ENCODE measurements at places on chromosomes 5 and 9.

DNA sequence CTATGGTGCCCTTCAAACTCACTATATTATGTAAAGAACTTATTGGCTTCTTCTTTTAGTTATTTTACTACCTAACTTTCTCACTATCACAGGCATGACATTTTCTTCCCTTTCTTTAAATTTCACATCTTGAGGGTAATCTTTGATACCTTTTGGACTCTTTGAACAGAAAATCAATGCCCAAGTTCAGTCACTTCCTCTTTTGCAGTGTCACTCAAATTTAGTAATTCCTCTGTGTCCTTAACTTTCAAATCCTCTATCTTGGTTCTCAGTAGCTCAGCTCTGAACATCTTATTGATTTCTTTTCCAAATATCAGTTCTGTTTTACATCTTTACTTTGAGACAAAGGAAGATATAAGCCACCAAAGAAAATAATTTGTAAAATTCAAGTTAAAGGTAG, 25.5 kb downstream of the CNTLN start:
- no peak for DNase-seq

DNA sequence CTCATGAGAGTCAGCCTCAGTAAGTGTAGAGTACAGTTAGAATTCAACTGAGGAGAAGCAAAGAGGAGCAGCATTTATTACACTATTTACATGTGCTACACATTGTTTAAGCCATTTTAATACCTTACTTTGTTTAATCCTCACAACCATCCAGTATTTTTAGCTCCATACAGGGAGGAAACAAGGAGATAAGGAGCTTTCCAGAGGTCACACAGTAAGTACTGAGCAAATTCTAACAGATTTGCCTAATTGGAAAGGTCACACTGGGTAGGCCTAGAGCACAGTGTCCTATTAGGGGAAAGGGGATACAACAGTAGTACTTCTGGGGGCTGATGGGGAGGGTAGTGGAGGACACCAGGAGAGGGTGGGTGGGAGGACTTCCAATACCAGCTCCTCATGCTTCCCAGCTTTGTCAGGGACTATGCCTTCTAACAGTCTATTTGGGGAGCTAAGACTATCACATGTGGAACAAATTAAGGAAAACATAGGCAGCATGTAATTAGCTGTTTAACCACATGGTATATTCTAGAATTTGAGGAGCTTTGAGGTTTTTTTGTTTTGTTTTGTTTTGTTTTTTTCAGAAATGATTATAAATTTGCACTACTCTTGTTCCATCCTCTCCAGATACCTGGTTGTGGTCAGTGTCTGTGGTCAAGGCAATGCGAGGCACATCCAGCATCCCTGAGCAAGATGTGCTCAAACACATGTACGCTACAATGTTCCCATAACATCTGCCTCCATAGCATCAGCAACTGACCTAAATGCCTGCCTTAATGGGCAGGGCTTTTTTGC, 96.0 kb upstream of the SLC12A2 start:
- no peak for DNase-seq

GRCh38 chr5:127550652-127551409, 33.4 kb downstream of the PRRC1 start:
- DNase-seq, result no peak

- DNase-seq, result no peak
Measured at GRCh38 chr9:95005278-95006143, 279.0 kb downstream of the AOPEP start.

DNA sequence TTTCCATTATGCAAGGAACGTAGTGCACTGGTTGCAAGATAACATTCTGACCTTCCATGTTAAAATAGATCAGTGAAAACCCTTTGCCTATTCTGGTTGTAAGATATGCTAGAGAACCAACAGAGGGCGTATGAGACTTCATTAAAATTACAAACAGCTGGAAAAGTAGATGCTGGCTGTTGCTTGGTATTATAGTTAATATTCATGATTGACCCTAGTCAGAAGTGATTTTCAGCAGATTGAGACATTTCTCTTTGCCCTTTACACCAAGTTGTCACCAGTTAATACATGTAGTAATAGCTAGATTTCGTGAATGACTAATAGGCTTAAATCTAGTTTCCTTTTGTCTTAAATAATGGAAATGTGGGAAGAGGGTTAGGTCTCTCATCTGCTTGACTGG, 13.8 kb upstream of the FGF18 start:
- no peak for DNase-seq

- no peak for DNase-seq
Measured at GRCh38 chr5:28402590-28403301, 1364.4 kb upstream of the CDH9 start.

DNA sequence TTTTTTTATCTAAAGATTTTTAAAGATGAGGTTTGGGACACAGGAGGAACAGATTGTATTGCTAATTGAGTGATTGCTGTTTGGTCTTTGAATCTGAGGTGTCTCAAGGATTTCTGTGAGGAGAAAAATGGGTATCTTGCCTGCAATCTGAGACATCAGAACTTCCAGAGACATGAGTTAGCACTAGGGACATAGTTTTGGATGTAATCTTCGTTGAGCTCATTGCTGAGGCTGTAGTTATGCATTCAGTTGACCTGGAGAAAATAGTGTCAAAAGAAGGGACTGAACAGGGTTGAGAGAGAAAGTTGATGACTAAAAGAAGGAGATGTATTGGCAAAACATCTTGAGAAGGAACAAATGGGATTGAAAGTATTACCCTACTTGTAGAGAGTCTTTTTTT, 24.6 kb downstream of the C9orf85 start:
- DNase-seq, result no peak

DNA sequence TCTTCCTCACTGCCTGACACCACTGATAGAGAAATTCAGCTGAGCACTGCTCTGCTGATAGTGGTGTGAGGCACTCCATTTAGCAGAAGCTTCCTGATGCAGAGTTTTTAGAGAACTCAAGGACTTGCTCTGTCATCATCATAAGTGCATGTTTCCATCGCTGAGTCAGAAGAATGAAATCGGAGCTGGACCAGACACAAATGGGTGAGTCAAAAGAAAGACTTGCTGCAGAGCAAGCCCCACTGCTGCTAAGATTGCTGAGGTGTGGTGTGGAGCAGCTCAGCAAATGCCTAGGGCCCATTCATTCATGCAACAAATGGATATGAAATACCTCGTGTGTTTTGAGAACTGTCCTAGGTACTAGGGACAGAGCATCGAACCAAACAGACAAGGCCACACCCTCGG, 410.2 kb upstream of the SLC30A5 start:
- no peak for DNase-seq

DNA sequence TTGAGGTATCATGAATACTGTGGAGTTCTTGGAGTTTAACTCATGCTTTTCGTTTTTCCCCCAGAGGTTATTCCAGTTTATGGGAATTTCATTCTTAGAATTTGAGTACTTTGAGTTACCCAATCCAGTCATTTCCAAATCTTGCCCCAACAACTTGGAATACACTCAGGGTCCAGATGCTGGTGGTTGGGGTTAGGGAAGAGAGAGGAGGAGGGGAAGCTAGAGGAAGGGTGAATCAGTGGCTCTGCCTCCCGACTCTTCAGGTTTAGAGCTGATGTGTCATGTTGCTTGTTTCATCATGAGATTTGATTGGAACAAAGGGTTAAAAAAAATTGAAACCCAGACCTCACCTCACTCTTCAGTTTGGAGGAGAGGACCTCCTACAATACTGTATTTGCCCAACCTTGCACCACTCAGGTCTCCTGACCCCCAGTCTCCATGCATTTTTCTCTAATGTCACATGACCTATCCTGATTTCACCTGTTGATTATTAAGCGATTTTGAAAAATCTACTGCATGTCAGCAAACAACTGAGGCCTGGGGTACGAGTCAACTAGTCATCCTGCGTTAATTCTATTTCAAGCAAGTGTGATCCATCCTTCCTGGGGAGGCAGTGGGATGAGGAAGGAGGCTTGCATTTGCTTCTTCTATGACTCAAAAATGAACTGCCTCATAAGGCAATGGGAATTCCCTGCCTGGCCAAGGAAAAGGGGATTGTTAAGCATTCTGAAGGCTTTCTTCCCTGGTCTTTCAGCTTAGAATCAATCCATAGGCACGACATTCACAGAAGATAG, 6.2 kb upstream of the SLC1A3 start:
- DNase-seq, result no peak

GRCh38 chr5:126674145-126674544, 73.4 kb downstream of the PHAX start:
- DNase-seq, result no peak

GRCh38 chr5:169763376-169764017, 126.4 kb downstream of the DOCK2 start:
- DNase-seq, result no peak

GRCh38 chr5:115875447-115875846, 33.7 kb downstream of the AP3S1 start:
- no peak for DNase-seq

- DNase-seq, result no peak
Measured at GRCh38 chr9:97064176-97064575, 25.2 kb upstream of the CTSV start.

DNA sequence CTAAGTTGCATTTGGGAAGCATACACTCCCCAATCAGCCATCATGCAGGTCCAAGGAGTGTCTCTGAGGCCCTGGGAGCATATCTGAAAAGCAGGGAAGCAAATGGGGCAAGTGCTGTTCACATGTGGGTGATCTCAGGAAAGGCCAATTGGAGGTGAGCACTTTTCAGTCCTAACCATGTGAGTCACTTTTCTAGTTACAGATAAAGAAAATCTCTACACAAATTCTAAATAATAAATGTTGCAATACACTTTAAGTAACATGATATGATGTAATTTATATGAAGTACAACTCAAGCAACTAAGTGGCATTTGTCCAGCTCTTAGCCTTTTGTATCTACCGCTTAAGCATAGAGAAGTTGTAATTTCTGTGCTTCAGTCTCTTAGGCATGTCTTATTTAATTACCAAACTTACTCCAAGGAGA, 18.4 kb downstream of the ADAMTS16 start:
- DNase-seq, result no peak

GRCh38 chr5:111227801-111228200, 3.6 kb downstream of the CAMK4 start:
- no peak for DNase-seq

GRCh38 chr9:99180199-99180598, 41.5 kb downstream of the ALG2 start:
- no peak for DNase-seq

GRCh38 chr5:98769210-98769958, 4.1 kb upstream of the RGMB start:
- DNase-seq, result no peak

- DNase-seq, result no peak
Measured at GRCh38 chr5:99617335-99617734, 688.5 kb upstream of the CHD1 start.

- DNase-seq, result no peak
Measured at GRCh38 chr9:130143279-130143893, 28.8 kb upstream of the NCS1 start.

DNA sequence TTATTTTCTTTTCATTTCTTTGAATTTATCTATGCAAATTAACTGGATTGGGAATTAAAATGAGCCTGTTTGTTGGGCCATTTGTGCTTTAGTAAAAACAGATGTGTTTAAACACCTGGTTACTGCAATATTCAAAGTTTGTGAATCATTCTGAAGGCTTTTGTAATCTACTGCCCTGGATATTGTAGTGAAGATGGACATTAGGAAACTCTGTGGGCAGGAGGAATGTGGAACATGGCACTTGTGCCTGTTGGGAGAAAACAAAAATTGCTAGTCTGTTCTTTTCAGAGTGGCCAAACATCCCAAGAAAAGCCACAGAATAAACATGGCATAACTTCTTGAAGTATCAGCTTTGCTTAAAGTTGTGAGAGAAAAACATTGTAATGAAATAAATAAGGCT, 40.8 kb downstream of the CHSY3 start:
- DNase-seq, result no peak

GRCh38 chr9:129254566-129255287, 76.7 kb upstream of the IER5L start:
- DNase-seq, result no peak

- peak; percentile 33 for DNase-seq
Measured at GRCh38 chr5:157511651-157512644, 51.9 kb downstream of the NIPAL4 start.

GRCh38 chr5:141914199-141914743, 9.4 kb upstream of the DELE1 start:
- no peak for DNase-seq

- DNase-seq, result no peak
Measured at GRCh38 chr9:17319864-17320263, 185.0 kb downstream of the CNTLN start.

DNA sequence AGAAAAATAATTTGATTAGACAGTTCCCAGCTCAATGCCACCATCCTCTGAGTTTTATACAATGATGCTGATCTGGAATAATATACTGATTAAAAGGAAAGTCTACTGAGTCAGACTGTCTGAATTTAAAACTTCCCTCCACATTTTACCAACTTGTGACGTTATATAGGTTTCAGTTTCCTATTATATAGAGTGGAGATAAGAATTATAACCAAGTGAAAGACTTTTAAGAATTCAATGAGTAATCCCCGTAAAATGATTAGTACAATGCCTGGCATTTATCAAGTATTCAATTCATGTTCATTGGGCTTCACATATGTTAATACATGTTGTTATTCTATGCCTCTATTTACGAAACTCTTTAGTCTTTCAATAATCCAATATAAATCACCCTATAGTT, 166.0 kb downstream of the CDH9 start:
- DNase-seq, result no peak

DNA sequence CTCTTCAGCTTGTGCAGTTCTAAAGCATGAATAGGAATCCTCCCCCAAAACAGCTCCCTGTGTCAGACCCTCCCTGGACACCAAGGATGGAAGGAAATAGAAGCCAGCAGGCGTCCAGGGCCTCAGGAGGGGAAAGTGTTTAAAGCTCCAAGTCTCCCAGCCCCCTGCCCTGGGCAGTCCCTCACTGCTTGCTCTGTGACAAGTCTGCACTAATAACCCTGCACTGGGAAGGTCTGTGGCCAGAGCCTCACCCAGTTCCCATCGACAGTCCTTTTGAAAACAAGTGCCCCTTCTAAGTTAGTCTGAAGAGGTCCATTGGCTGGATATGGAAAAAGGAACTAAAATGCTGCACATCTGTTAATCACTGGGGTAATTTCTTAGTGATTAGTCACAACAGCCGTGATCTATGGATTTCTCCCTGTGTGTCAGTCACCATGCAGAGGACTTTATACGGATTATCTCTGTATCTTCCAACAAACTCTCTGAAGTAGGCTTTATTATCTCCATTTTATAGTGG, 195.3 kb downstream of the FBXL7 start:
- DNase-seq, result no peak

GRCh38 chr9:22053178-22053577, 44.1 kb upstream of the CDKN2B start:
- DNase-seq, result no peak

- no peak for DNase-seq
Measured at GRCh38 chr9:79685577-79685976, 113.8 kb downstream of the TLE4 start.

- no peak for DNase-seq
Measured at GRCh38 chr9:5375091-5375490, 35.4 kb upstream of the RLN1 start.

DNA sequence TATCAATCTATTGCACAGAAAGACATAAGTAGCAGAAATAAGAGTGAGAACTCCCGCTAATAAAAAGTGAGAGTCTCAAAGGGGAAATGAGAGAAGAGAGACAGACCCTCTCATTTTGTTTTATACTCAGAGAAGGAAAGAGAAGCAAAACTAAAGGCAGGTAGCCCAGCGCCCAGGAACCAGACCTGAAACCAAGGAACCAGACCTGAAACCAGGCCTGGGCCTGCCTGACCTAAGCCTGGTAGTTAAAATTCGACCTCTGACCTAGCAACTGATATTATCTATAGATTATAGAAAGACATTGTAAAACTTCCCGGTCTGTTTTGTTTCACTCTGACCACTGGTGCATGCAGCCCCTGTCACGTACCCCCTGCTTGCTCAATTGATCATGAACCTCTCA, 134.5 kb upstream of the SEMA6A start:
- DNase-seq, result no peak

- DNase-seq, result no peak
Measured at GRCh38 chr5:92911293-92911692, 669.7 kb downstream of the NR2F1-AS1 start.
